ENCODE measurements at places on chromosomes 2 and 18.
A peak's percentile ranks its signal among the peaks of the same experiment; 100 is the strongest.

GRCh38 chr2:7428454-7429204 is 511.4 kb downstream of the RNF144A start:
- no peak for DNase-seq

GRCh38 chr2:240477916-240478315 is 42.5 kb downstream of the GPC1 start:
- no peak for DNase-seq

DNA sequence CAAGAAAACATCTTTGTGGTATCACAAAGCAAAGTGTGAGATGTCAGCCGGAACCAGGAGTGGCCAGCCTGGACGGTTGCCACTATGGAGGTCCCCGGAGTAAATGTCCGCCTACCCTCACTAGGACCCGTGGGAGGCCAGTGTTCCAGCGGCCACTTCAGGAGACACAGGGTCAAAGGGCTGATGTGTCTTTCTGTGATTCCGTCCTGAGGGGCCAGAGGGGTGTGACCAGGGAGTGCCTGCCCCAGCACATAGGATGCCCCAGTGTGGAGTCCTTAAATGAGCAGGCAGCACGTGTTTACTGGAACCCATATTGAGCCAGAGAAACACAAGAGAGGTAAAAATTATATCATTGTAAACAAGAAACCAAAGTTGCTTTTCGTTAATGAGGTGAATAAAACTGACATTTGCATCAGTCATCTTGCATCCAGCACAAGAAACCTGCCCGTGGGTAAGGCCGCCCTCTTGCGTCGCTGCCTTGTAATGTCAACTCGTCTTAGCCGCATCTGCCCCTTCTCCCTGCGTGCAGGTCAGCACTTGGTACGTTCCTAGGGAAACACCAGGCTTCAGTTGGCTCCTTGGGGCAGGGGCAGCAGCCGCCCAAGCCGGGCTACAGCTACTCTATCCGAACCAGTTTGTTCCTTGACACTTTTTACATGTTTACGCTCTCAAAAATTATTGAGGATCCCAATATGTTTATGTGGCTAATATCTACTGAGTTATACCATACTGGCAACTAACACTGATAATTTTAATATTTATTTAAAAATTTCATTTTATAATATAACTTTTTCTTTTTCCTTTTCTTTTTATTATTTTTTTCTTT is 46.7 kb upstream of the LAPTM4A start:
- peak; percentile 68 for DNase-seq

GRCh38 chr2:238267884-238268680 is 20.3 kb downstream of the PER2 start:
- DNase-seq: no peak

DNA sequence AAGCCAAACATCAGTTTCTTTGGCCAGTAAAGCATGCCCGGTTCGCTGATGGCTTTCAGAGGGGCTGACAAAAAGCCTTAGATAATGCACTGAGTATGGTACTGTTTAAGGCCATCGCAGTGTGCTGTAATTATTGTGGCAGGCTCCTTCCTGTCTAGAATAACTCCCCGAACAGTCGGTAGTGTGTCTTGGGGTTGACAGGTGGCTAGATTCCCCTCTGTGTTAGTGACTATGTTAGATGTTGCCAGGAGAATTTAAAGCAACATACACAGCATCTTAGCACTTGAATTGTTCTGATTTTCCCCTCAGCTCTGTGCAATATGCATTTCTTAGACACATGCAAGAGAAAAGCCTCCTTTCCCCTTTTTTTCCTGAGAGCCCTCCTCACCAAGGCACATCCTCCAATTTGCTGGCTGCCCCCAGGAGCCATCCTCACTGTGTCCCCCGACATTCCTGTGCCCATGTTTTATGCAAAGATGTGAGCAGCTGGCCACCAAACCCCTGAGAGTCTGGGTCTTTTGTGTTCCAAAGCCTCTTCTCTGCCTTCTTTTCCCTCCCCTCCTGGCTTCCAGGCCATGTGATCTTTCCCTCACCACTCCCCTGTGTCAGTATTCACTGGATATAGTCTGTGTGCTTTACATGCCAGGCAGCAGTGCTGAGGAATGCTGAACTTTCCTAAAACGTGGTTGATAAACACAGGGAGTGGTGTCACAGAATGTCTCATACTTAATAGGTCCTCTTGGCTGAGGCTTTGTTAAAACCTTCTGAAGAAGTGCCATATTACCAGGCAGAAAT is 331.5 kb downstream of the HRH4 start:
- no peak for DNase-seq

DNA sequence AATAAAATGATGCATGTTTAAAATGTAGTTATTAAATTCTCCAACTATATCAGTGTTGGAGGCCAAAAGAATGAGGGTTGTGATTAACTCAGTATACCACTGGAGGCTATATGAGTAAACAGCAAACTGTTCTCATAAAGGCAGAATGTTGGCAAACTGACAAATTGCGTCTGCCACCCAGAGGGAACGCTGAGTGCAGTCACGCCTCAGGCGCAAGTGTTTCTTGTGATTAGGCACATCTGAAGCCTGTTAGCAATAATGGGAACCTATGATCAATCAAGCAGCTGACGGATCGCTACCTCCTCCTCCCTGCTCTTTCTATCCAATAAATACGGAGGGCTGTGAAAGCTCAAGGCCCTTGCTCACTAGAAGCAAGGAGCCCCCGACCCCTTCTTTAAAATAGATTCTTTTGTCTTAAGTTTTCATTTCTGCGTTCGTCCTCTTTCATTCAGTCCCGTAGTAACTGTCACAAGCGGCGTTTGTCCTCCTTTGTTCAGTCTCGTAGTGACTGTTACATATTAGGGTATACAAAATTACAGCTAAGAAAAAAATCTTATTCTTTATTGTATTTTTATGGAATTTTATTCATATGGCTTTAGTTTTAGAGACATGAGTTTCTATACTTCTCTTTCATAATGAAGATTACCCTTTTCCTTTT is 16.3 kb upstream of the RMND5A start:
- DNase-seq: peak; percentile 35

- no peak for DNase-seq
Measured at GRCh38 chr18:22549260-22549937, 131.7 kb upstream of the CTAGE1 start.

DNA sequence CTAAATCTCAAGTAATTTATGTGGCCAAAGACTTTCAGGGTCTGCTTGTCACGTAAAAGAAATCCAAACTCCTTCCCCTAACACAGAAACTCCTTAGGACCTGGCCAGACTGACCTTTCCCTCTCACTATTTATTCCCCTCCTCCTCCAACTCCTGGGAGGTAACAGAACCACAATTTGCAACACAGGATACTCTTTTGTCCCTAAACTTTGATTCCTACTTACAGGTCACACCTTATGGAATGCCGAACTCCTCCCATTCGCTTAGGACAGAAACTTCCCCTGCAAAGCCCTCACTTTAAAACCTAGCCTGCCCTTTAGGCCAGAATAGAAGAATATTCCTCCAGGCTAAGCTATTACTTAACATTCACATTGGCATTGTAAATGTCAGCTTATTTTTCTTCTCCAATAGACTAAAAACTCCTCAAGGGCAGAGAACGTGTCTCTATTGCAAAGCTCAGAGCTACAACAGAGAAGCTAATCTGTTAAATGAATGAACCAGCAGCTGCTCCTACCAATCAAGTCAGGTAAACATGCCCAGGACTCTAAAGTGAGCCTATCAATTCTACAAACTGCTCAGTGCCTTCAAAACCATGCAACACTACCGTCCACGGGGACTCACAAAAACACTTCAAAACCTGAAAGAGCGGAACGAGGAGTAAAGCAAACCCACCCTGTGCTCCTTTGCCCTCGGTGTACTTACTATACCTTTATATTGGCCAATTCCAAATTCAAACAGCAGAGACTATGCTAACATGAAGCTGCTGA is 6.1 kb downstream of the INO80D start:
- no peak for DNase-seq

DNA sequence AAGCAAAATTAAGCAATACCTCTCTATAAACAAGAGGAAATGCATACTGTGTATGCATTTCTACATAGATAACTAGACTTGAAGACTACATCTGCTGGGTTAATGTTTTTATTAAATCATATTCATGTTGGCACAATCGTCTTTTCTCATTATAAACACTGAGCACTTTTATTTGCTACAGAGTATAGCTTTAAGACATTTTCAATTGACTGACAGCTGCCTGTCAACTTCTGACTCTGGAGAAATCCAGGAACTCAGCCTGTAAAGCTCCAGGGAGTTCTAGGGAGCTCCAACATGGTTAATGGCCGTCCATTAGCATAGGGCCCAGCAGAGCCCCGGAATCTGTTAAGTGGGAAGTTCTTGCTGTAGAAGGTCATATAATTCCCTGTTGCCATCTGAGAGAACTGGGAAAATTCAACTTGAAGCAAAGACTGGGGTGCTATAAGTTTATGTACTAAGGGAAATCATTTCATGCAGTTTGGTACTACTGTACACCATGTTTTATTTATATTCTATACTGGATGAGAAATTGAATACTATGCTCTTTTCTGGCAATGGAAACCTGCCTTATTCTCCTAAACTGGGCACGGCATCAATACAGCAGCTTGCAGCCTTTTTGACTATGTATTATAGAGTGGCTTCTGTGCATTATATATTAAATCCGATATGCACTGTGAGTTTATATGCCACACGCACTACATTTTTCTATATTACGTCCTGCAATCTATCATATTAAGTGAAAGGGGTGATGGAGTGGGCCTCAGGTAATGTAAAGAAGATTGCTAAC is 243.5 kb upstream of the ZNF521 start:
- no peak for DNase-seq

All from globus pallidus (tissue), 1 donor.